ENCODE measurements at places on chromosomes 1 and 21.

- no peak for DNase-seq
Measured at GRCh38 chr1:36814774-36815173, 219.5 kb downstream of the GRIK3 start.

DNA sequence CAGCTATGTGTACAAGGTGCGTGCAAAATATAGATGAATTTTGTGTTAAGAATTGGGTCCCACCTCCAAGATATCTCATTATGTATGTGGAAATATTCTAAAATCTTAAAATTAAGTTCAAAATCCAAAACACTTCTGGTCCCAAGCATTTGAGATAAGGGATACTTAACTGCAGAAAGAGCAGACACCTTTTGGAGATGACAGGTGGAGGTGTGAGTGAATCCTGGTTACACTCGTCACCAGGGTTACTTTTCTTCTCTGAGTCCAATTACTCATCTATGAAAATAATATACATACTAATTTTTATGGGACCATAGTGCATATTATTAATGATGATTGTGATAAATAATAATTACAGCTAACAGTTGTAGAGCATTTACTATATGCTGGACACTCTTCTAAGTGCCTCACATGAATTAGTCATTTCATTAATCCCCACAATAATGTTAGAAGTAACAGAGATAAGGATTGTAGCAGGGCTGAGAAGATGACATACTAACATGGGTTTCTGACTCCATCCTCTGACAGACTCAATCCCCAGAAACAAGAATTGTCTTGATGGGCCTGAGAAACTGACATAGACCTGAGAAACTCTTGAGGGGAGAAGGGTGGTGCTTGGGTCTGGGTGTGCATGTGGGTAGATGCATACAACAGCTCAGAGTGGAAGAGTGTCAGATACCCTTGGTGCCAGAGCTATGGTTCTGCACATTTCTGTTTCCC is 8.3 kb upstream of the FASLG start:
- no peak for DNase-seq

GRCh38 chr1:204093781-204094180 is 20.9 kb downstream of the SOX13 start:
- DNase-seq: no peak

DNA sequence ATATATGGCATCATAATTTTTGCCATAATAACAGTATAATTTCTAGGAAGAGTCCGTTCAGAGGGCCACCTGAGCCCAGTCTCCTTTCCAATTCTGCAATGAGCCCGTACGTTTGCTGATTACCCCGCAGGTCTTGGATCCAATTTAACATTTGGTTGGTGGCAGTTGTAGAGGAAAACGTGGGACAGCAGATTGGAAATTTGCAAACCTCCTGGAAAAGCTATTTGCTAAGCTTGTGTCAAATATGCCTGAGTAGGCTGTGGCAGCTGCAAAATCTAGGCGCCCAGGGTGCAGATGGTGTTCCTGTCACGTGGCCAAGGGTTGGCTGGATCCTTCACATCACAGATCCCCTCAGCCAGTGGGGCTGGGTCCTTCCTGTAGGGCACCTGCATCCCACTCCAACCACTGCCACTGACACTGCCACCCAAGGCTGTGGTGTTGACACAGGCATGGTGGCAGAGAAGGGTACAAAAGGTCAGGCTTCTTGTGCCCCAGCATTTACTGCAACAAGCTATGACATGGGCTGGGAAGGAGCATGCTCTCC is 174.8 kb upstream of the SYT6 start:
- no peak for DNase-seq

DNA sequence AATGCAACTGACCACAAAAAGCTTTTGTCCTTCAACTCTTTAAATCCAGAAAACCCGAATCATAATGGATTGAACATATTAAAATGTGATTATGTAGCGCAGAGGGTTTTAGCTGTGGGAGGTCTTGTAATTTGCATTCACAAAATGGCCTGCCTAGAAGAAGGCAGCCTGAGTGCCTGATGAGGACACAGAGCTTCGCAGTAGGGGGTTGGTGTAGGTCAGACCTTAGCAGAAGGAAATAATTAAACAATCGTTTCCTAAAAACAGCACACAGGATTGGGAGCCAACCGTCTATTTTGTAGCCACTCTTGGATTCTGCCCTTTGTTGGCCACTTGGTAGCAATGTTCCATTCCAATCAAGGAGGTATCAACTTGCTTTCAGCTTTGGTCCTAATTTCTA is 195.7 kb upstream of the KIAA0040 start:
- no peak for DNase-seq

DNA sequence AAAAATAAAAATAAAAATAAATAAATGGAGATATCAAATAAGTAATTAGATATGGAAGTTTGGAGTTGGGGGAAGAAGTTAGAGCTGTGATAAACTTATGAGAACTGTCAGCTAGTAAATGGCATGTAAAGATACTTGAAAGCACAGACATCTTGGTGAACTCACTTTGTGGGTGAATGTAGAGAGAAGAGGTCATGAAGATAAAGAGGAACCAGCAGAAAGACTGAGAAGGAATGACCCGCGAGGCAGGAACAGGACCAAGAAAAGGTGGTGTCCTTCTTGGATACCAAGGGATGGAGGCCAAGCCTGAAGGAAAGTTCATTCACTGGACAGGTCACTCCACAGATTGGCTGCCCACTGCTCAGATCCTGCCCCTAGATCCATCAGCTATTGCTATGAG is 4.7 kb upstream of the CAPZB start:
- DNase-seq: no peak

DNA sequence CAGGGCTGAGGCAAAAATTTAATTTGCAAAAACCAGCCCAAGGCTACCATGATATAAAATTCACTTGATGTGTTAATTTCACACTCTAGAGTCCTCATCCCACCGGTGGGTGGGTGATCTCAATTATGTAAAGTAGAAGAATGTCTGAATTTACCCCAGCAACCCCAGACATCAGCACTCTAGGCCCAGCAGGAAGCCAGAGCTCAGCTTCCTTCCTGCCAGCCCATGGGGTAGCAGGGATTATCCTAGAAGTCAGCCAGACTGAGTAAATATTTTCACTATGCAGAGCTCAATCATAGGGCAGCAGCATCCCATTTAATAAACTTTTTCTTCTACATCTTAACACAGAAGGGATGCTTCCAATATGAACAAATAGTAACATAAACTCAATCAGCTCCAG is 71.0 kb downstream of the SIPA1L2 start:
- no peak for DNase-seq

DNA sequence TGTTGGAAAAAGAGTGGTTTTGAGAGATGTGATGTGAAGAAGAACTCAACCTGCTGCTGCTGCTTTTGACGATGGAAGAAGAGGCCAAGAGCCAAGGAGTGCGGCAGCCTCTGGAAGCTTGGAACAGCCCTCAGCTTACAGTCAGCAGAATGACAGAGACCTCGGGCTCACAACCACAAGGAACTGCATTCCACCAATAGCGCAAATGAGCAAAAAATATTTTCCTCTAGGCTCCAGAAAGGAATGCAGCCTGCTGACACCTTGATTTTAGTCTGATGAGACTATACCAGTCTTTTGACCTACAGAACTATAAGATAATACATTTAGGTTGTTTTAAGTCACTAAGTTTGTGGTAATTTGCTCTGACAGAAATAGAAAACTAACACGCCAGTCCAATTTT is 10.2 kb downstream of the SDHB start:
- DNase-seq: no peak

DNA sequence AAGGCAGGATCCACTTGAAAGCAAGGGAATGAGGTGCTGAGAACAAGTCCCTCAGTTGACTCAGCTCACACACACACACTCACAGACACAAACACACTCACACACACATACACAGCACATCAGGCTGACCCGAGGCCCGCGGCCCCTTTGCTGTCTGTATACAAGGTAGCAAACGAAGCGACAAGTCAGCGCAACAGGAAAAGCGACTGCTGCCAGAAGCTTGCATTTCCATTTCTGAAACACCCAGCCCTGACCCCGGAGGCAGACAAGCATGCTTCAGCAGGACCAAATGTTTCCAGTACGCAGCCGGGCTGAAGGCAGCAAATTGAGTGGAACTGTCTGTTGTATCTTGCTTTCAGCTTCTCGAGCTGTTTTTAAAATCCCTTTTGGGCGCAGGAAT is 501.6 kb downstream of the NPHP4 start:
- no peak for DNase-seq

GRCh38 chr1:5099558-5099957 is 445.1 kb downstream of the AJAP1 start:
- DNase-seq: no peak

DNA sequence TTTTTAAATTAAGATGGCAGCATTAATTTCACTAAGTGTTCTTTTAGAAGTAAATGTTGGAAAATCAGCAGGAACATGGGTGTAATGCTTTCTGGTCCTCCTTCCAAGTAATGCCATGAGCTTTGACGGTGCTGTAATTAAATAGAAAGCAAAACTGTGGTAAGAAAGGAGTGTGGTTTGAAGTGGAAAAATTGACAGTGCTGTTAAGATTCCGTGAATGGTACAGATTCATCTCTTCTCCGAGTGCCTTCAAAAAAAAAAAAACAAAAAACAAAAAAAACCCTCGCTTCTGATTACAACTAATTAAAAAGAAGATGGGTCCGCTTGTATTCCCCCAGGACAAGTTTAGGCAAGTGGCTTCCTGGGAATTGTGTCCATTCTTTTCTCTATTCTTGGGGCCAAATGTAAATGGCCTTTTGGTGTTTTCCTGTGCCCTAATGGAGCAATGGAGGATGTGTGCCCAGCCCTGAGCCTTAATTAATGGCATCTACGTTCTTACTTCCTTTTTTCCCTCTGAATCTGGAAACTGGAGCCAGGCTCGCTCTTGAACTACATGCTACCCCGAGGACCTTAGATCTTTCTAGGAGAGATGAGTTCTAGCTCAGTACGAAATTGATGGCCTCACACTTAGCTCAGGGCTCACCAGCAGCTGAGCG is 5.1 kb downstream of the LMO4 start:
- DNase-seq: no peak

DNA sequence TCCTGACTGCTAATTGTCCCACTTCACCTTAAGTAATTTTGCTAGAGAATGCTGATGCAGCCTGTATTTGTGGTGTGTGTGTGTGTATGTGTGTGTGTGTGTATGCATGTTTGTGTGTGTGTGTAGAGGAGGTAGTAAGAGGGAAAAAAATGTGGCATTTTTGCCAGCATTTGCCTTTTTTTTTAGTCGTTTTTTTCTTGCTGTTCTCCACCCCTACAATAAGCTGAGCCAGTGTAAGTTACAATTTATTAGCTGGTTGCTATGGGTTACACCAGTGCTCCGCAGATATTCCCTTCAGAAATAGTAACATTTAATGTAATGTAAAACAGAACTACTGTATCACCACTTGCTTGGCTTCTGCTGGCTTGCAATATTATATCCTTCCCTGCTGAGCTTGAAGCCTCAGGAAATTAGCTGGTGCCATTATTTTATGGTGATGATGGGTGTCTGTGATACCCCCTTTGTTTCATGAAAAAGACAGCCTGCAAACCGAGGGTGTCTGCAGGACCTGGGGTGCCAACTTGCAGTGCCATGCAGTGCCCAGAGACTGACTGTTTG is 23.4 kb upstream of the IGSF3 start:
- no peak for DNase-seq
